ENCODE measurements at places on chromosomes 1 and 21. TPM values are rescaled to one million over a fixed set of nuclear protein-coding genes. Genes with fewer than 3 reads are reported as not detected.

The HPDL gene
- total RNA-seq, result not detected

The TNFRSF4 gene
- total RNA-seq, result not detected

The NFYC gene
- total RNA-seq, result 41.8 TPM

The OR2W3 gene
- total RNA-seq, result 0.36 TPM

The ALX3 gene
- not detected for total RNA-seq

The TSPAN2 gene
- total RNA-seq, result 61.5 TPM

DNA sequence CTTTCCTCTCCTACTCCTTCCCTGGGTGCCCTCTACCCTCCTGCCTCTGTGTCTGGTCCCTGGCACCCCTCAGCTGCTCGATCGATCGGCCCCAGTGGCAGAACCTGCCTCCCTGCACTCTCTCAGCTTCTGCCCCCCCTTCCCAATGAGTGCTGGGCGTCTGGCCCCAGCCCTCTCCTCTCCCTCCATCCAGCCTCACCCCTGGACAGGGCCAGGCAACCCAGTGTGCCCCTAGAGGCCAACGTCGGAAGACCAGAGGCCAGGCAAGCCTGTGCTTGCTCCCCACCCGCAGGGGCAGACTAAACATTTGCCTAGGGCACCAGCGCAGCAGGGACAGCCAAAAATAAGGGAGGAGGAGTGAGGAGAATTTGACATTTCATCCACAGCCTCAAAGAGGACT is 43.5 kb downstream of the LGR6 start:
- DNase-seq, result peak; percentile 43

GRCh38 chr1:82612986-82613385 is 812.3 kb downstream of the ADGRL2 start:
- DNase-seq, result no peak

- no peak for DNase-seq
Measured at GRCh38 chr1:160726498-160727315, 12.3 kb upstream of the SLAMF7 start.

DNA sequence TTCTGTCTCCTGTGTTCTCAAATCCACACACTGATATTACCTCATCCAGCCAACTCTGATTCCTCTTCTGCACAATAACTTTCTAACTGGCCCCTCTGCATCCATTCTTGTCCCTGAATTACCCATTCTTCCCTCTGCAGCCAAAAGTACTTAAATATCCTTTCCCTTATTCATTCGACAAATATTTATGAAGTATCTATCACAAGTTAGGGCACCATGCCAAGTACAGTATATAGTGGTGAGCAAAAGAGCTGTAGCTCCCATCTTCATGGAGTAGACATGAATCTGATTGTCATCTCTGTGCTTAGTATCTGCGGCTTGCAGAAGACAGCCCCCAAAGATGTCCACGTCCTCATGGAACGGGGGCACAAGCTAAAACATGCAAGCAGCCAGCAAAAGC is 316.8 kb downstream of the SETD4 start:
- DNase-seq, result no peak

DNA sequence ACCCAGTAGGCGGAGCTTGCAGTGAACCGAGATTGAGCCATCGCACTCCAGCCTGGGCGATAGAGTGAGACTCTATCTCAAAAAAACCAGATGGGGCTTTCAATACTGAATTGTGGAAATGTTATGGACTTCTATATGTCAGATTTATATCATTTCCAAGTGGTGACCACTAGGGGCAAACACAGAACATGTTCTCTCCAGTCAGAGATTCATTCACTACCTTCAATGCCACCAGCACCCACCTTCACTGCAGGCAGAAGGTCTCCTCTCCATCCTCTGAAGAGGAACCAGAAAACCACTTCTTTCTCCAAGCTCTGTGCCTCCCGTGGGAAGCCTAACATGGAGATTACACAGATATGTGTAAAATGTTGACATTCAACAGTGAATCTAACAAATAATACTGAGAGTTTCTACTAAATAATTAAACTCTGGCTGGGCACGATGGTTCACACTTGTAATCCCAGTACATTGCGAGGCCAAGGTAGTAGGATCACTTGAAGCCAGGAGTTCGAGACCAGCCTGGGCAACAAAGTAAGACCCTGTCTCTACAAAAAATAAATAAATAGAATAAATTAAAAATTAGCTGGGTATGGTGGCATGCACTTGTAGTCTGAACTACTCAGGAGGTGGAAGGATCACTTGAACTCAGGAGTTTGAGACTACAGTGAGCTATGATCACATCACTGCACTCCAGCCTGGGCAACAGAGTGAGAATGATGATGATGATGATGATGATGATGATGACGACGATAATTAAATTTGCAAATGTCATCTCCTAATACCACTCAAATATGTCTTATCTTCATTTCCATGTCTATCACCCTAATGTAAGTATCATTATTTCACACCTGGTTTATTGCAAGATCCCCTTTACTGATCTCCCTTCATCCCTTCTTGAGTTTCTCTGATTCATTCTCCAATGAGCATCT is 151.1 kb downstream of the ZNF281 start:
- no peak for DNase-seq

GRCh38 chr1:85888921-85889320 is 180.7 kb upstream of the ZNHIT6 start:
- DNase-seq, result no peak

- DNase-seq, result no peak
Measured at GRCh38 chr1:45381243-45381642, 41.0 kb upstream of the MUTYH start.

All from sigmoid colon (tissue), 7 donors.